Ovary (tissue), 10 donors: ENCODE measurements at places on chromosomes 12 and 14.
A peak's percentile ranks its signal among the peaks of the same experiment; 100 is the strongest.

DNA sequence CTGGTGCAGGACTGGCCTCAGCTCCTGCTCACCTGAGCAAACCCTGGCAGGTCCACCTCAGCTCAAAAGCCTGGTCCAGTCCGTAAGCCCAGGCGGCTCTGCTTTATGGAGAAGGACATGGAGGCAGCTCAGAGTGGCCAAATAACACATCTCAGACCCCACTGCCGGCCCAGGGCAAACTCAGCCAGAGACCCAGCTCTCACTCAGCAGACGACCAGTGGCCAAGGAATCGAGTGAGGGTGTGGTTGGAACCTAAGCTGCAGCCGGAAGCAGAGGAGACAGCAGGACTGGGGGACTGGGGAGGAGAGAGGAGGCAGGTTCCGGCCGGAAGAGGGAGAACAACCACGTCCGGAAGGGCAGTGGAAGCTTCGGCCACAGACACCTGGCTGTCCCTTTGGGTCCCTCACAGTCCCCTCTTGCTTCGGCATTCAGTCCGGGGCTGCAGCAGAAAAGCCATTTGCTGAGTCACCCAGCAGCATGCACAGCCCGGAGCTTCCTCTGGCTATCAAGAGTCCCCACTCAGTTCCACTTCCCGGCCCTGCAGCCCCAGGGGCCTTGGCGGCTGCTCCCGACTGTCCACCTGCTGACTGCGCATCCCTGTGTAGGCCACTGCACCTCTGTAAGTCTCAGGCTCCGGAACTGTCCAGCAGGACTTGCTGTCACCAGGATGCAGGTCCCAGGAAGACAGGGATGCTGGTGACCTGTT lies 104.0 kb downstream of the CALM1 start:
- DNase-seq = peak; percentile 21

GRCh38 chr12:76680940-76681339 lies 83.0 kb upstream of the ZDHHC17 start:
- no peak for DNase-seq

DNA sequence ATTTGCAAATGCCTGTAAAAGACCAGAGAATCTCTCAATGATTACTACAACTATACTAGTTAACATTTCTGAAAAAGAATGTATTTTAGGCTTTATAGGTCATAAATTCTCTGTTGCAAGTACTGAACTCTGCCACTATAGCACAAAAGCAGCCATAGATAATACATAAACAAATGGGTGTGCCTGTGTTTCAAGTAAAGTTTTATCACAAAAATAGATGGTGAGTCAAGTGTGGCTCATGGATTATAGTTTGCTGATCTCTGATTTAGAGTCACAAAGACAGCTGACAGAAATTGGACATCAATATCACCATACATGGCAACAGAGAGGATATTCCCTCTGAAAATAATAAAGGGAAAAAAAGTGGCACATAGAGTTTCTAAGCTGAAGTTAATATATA lies 68.1 kb downstream of the FSCB start:
- DNase-seq = no peak

- DNase-seq = no peak
These were observed 41.2 kb upstream of the PLEKHD1 start for GRCh38 chr14:69443296-69443805.

DNA sequence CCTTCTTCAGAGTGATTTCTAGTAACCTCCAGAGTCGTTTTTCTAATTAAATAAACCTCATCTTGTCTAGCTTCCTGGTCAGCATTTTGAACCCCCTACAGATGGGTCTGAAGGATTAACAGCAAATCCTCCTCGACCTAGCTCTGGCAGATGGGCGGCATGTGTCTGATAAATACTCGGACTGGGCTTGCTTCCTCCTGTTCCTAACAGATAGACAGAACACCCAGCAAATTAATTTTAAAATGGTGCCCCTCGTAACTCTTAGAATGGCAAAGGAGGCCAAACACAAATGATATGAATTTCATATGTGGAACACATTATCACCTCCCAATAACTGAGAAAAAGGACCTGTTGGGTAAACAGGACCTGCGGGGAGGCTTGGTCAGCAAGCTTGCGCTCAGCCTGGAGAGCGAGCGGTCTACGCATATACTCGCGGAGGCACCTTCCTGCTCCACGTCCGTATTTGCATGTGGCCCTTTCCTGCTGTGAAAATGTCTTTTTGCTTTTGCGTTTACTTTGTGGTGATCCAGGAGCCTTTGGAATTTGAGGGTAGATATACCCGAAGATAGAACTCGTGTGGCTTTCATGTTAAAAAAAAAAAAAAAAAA lies 79.6 kb downstream of the OTX2 start:
- DNase-seq = no peak
